ENCODE measurements at places on chromosomes 5 and 9.
A peak's percentile ranks its signal among the peaks of the same experiment; 100 is the strongest.

GRCh38 chr9:70060148-70060882 is 16.7 kb downstream of the MAMDC2 start:
- no peak for DNase-seq

DNA sequence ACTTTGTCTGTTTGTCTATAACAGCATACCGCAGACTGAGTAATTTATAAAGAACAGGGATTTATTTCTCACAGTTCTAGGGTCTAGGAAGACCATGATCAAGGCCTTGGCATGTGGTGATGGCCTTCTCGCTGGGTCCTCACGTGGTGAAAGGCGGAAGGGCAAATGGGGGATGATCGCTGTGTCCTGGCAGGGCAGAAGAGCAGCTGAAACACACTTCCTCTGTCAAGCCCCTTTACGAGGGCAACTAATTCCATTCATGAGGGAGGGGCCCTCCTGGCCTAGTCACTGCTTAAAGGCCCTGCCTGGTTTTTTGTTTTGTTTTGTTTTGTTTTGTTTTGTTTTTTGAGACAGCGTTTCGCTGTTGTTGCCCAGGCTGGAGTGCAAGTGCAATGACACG is 41.9 kb upstream of the UBTD2 start:
- no peak for DNase-seq

DNA sequence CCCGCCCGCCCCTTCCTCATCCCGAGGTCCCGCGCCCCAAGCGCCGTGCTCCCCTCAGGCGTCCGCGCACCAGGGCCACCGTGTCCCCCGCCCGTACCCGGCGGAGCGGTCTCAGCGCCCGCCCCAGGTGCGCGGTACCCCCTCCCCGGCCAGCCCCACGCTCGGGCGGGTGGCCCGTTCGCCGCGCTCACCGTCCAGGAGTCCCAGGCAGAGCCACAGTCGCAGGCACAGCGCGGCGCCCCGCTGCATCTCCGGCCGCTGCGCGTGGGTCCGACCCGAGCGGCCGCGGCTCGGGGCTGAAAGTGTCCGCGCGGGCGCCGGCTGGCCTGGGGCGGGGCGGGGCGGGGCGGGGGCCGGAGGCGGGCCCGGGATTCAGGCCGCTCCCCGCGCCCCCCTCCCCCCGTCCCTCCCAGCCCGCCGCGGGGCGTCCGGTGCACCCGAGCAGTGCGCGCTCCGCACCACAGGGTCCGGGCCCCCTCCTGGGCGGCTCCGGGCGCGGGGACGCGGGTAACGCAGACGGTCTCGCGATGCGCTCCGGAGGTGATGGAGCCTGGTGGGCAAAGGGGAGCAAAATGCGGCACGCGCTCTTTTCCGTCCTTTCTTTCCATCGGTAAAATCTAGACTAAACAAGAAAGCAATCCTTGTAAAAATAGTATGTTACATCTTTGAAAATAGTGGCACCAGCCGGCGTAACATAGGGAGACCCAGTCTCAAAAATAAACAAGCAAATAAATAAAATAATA is at the start of gene FLT4:
TSS of gene FLT4 (minus strand) at position 304 of the 743 bp plus-strand sequence. CDS start at position 249, 55 bp downstream.
- DNase-seq: no peak

DNA sequence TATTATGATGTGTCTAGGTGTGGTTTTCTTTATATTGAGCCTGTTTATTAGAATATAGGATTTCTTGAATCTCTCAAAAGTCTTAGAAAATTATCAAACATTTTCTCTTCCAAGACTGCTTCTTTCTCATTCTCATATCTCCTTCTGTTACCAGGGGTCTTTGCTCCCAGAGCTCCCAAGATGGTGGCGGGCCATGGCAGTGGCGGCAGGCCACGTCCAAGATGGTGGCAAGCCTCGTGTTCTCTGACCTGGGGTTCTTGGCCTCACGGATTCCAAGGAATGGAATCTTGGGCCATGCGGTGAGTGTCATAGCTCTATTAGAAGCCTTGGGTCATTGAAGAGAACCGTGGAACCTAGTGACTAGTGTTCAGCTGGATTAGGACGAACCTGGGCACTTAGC is 248.9 kb downstream of the SMARCA2 start:
- DNase-seq: no peak

DNA sequence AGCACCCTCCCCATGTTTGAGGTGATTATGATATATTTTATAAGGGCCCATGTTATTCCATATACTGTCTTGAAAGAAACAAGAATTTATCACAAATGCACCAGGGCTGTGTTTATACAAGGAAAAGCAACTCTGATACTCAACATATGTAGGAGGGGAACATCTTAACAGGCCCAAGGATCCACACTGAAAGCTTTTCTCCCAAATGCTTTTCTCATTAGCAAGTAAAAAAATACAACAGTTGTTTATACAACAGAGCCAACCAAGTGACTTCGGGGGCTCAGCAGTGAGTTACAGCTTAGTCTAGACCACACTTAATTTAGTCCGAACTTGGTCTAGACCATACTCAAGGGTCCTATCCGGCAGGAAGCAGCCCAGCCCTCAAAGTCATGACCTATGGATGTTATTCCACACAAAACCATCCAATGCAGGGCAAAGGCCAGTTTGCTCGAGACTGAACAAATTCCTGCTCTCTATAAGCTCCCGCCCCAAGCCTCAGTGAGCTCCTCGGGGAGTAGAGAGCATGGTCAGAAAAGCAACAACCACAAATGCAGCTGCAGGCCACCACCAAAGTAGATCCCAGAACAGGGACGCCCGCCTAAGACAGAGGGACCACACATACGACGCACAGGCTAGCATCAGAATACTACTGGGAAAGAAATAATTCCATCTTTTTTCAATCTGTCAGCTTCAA is 6.8 kb downstream of the GZMK start:
- DNase-seq: no peak

DNA sequence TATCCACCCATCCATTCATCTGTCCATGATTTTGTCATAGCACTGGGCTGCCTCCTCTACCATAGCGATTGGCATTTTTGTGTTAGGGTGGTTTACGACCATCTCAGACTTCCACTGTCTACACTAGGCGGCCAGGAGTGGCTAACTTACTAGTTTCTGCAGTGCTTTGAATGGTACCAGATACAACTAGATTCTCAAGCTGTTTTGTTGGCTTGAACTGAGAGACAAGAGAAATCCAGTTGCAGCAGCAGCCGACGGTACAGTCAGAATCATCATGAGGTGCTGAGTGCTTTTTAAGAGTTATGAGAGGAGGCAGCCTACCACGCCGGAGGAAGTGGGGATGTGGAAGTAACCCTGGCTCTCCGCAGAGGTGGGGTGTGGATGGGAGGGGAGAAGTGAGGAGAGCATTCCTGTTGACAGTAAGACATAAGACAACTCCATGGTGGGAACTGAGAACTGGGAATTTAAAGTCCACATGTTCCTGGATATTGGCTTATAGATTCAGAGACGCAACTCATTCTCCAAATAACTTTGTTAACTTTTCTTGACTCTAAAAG is 27.9 kb downstream of the COL5A1 start:
- DNase-seq: no peak

GRCh38 chr5:932628-933250 is 40.1 kb downstream of the TRIP13 start:
- DNase-seq: no peak

GRCh38 chr9:71647094-71647591 is 121.2 kb downstream of the CEMIP2 start:
- no peak for DNase-seq

DNA sequence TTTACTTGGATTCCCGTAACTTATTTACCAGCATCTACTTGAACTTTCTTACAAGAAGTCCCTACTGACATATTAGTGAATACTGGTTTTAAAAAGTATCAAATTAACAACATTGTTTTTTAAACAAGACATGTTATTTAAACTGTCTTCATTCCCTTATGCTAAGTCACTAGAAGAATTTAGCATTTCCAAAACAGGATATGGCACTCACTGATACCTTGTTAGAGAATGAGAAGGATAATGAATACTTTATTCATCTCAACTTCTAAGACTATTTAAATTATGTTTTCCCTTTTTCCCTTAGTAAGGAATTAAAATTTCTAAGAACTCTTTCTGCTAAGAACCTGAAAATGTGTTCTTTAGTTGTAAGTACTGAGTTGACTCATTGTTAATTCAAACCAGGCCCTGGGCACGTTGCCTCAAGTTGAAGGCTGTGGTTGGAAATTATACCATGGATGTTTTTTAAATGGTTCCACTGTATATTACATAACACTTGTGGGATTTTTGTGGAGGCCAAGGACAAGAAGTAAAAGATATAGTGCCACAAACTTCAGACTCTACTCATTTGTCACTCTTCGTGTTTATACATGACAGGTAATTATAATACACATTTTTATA is 219.0 kb upstream of the EDIL3 start:
- DNase-seq: no peak

DNA sequence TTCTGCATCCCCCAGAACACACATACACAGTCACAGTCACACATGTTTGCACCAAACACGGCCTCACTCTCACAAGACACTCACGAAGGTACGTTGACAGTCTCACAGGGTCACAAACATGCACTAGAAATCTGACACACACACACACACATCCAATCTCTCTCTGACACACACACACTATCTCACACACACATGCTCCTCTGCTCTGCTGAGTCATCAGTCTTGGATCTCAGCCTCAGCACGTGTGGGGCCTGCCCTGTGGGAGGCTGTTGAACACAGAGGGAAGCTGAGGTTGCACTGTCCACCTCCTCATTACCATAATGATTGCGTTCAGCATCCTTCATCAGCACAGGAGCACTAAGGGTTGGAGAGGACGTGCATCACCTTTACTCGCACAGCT is 188.8 kb downstream of the MTRR start:
- no peak for DNase-seq

DNA sequence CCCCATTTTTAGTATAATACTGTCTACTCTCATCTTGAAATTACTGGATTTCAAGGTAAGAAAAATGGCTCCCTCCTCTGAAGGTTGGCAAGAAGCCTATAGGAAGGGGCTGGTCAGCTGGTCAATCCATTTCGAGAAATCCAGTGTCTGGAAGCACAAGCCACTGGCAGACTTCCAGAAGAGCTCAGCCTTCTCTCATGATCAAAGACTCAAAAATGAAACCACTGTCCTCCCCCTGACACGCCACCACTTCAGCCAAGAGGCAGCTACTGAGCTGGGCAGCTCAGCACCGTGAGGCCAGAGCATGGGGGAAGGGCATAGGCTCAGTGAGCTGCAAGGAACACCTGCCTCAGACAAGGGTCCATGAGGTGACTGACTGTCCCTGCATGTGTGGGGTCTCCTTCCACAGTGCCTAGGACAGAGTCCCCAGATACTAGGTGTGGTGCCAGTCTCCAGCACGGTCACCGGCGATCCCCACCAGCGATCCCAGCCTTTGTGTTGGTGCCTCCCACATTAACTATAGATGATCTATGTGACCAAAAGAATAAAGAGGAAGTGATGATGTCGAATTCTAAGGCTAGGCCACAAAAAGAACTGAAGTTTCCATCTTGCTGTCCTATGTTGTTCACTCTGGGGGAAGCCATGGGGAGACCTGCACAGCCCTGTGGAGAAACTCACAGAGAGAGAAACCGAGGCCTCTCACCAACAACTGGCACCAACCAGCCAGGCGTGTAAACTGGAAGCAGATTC is 100.1 kb upstream of the LRRTM2 start:
- no peak for DNase-seq

GRCh38 chr5:139141446-139142204 is 56.5 kb downstream of the SIL1 start:
- no peak for DNase-seq

DNA sequence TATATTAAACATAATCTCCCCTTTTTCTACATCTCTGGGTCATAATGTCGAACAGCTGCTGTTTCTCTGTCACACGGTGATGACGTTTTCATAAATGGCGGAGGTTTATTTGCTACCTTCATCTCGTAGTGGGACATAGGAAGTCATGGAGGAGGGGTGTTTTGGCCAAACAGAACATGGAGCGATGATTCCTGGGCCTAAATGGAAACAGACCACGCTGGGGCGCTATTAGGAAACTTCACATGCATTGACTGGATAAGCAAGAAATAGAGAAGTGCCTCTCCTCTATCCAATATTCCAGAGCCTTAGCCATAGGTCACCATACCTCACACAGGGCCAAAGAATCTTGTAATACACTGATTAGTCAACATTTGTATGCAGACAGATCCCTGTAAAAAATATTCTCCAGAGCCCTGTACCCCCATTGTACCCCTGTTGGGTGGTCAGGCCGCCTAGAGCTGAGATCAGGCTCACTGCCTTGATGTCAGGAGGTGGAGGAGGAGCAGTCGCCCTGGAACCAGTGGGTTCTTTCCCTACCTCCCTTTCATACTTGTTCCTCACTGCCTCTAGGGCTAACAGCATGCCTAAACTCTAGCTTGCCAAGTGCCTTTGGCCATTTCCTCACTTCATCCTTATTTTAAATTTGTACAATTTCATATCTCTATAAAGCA is 77.8 kb upstream of the SPIN1 start:
- no peak for DNase-seq

- no peak for DNase-seq
Measured at GRCh38 chr5:26430323-26430722, 608.1 kb downstream of the CDH9 start.

- no peak for DNase-seq
Measured at GRCh38 chr9:71743217-71743705, 25.1 kb downstream of the CEMIP2 start.

- no peak for DNase-seq
Measured at GRCh38 chr5:128196080-128196479, 112.5 kb downstream of the SLC12A2 start.

DNA sequence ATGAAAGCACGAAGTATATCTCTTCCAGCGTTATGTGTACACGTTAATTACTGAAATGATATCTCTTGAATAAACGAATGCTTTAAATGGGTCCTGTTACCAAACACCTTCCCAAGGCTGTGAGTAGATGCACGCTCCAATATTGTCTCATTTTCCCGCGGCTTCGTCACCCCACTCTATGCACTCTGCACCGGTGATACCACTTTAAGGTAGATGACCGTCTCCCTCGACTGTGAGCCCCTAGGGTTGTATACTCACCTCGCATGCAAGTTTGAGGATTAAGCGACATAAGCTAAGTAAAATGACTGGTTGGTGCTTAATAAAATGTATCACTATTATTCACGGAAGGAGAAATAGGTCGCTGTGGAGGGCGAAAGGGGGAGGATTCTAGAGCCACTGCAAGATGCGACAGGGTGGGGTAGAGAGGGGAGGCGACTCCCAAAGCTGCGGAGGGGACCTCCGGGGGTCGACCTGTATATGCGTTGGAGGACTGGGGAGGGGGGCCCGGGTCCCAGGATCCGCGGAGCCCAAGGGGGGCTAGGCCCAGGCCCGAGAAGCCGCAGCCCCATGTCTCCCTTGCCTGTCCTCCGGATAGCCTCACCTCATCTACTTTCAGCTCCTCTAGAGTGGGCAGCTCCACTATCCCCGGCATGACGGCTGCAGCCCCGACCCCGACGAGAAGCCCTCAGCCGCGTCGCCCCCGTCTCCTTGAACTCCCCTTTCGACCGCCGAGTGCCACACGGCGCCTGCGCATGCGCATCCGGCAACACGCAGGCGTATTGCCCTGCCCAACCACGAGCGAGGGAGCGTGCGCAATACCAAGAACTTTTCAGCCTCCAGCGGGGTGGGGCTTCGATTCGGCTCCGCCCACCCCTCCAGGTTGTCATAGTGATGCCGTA is at the start of the genes MORN5 and NDUFA8:
TSS of gene MORN5 (plus strand) at position 883 of the 899 bp plus-strand sequence. CDS start 65 bp downstream, outside the sequence.
TSS of gene NDUFA8 (minus strand) at position 754 of the 899 bp plus-strand sequence. CDS start at position 652, 102 bp downstream.
- DNase-seq: peak; percentile 93

DNA sequence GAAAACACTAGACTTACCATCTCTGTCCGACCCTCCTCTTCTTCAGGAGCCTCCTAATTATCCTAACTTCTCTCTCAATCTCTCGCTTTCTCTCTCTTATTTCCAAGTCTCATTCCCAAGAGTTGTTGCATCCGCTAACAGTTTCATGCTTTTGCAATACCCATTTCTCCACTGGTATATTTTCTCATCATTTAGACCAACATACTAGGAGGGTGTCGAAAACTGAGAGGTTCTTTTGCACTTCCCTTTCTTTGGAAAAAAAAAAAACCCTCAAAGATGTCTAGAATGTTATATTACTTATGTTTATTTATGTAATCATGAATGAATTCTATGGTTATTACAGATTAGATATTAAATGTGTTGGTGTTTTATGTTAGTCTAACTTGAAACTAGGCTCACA is 35.9 kb downstream of the SPZ1 start:
- DNase-seq: no peak
